Daoy (cell line): ENCODE measurements at places on chromosomes 3 and 15. TPM values are rescaled to one million over a fixed set of nuclear protein-coding genes. Genes with fewer than 3 reads are reported as not detected.

- DNase-seq: peak; percentile 5
Measured at GRCh38 chr15:53072077-53072476, 281.9 kb upstream of the ONECUT1 start.

- DNase-seq: no peak
Measured at GRCh38 chr3:41112466-41112865, 86.8 kb upstream of the CTNNB1 start.

DNA sequence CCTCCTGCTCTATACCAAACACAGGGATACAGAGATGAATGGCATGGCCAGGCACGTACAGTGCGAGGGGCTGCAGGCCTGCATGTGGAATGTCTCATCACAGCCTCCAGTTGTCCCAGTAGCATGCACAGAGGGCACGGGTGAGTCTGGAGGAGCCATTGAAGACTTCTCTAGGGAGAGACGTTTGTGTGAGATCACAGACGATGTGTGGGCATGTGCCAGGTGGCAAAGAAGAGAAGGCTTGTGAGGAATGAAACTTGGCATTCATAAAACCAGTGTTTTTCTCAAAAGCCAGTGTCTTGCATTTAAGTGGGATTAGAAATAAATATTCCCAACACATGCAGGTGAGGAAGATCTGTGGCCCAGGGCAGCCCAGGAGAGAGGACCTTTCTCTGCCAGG lies 119.1 kb upstream of the UBE3A start:
- no peak for DNase-seq

DNA sequence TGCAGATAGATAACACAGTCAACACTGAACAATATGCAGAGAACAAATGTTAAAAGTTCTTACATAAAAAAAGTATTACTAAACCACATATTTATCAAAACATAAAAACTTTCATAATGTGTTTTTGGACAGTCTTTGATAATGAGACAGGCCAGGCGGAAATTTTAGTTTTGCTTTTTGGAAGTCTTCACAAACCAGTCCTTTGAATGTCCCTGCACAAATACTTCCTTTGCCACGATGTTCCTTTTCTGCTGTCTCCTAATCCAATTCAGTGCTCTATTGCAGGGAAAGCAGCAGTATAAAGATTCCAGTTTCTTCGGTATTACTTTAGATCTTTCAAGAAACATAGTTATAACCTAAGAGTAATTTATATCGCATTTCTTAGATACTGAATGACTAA lies 135.9 kb downstream of the TBL1XR1 start:
- DNase-seq: no peak

Gene SERPINI1
- total RNA-seq: 0.86 and 7.7 TPM in 2 replicates

DNA sequence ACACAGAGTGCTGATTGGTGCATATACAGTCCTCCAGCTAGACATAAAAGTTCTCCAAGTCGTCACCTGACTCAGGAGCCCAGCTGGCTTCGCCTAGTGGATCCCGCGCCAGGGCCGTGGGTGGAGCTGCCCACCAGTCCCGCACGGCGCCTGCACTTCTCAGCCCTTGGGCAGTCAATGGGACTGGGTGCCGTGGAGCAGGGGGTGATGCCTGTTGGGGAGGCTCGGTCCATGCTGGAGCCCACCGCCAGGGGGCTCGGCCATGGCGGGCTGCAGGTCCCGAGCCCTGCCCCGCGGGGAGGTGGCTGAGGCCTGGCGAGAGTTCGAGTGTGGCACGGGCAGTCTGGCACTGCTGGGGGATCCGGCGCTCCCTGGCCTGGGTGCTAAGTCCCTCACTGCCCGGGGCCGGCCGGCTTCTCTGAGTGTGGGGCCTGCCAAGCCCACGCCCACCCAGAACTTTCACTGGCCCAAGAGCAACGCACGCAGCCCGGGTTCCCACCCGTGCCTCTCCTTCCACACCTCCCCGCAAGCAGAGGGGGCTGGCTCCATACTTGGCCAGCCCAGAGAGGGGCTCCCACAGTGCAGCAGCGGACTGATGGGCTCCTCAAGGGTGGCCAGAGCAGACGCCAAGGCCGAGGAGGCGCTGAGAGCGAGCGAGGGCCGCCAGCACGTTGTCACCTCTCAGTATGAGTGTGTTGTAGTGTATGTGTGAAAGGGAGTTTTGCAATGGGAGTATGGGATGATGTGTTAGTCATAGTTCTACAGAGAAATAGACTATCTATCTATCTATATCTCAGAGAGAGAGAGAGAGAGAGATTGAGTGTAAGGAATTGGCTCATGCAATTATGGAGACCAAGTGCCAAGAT lies 69.0 kb downstream of the UBE2E2 start:
- DNase-seq: no peak

GRCh38 chr15:91224755-91225380 lies 124.8 kb downstream of the SV2B start:
- DNase-seq: peak; percentile 28
